Fibroblast of the aortic adventitia (primary cell): ENCODE measurements at places on chromosomes 4 and X.

DNA sequence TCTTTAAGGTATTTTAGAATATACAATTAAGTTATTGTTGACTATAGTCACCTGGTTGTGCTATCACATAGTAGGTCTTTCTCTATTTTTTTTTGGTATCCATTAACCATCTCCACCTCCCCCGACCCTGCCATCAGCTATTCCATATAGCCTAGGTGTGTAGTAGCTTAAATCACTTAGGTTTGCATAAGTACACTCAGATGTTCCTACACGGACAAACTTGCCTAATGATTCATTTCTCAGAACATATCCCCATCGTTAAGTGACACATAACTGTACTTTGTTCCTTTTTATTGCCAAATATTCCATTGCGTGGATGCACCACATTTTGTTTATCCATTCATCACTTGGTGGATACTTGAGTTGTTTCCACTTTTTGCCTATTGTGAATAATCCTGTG is 67.9 kb downstream of the SLAIN2 start:
- no peak for DNase-seq

DNA sequence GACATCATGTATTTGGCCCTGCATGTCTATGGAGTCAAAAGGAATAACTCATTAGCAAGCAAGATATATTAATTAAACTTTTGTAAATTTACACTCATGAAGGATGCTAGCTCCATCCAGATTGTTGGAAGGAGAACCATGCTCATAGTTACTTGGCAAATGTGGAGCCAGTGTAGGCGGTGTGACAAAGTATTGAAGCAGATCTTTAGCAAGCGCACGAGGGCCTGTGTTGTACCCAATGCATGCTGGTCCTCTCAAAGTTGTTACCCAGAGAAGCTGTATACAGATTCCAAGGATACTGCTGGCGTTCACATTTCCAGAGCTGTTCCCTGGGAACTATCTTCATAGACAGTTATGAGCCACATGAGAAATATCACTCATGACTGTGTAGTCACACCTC is 196.4 kb upstream of the MBNL3 start:
- no peak for DNase-seq

GRCh38 chr4:114081783-114082182 is 102.3 kb upstream of the ARSJ start:
- no peak for DNase-seq

DNA sequence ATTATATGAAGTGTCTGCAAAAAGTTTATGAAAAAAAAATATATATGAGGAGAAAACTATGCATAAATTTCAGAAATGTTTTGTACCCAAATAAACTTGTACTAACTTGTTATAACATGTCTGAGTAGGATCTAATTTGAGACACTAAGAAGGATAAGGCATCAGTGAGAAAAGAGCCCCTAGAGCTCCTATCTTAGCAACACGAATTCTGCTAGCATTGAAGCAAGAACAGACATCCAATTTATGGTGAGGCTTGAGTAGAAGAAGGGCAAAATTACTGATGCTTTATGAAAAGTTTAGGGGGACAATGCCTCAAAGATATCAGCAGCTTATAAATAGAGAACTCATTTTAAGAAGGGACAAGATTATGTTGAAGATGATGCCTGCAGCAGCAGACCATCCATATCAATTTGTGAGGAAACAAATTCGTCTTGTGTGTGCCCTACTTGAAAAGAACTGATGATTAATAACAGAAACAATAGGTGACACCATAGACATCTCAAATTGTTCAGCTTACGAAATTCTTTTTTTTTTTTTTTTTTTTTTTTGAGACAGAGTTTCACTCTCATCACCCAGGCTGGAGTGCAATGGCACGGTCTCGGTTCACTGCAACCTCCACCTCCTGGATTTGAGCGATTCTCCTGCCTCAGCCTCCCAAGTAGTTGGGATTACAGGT is 35.7 kb upstream of the ADAM29 start:
- DNase-seq: no peak

- DNase-seq: no peak
These were observed 445.2 kb downstream of the GPAT3 start for GRCh38 chr4:83981156-83981555.

DNA sequence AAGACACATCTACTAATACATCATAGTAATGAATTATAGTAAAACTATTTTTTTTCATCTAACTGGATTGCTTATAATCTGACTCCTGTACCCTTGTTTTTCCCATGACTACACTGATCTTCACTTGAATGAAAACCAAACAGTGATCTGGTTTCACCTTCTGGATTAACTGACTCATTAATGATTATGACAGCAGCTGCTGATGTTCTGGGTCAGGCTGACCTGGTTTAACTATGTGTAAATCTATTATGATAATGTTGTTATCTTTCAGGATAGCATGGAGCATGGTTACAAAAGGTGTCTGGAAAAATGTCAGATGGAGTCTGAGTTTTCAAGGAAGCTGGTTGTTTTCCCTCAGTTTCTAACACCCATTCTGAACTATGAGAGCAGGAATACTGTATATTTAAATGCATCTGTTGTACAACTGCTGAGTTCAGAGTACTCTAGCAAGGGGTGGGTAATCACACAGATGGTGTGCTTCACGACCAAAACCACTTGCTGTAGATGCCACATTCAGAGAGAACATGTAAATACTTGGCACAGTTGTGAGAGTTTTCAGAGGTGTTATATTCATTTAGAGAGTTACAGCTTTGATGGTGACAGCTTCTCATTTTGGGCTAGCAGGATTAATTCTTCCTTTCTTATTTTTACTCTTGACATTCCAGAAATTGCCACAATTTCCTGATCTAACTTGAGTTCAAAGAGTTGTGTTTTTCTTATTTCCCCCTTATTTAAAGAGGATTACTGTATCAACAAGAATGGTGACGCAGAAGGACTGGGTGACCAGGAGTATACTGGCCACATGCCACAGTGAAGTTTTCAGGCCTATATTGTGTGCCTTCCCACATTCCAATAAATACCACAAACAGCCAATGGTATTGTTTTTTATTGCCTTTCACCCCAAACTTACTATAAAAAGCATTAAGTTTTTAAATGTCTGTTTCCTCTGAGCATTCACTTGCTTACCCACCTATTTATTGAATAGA is 249.7 kb upstream of the TET2 start:
- DNase-seq: peak; percentile 9
